Stimulated activated memory B cell treated with anti-CD40 and anti-IgM and Interleukin-4, amounts not matched to agents 10 μg/mL and 1 μg/mL and 100 μg/mL, for 72 hours (primary cell): ENCODE measurements at places on chromosomes 11 and 22.

- ATAC-seq: no peak
These were observed 13.2 kb upstream of the TRIM34 start for GRCh38 chr11:5611627-5612026.

DNA sequence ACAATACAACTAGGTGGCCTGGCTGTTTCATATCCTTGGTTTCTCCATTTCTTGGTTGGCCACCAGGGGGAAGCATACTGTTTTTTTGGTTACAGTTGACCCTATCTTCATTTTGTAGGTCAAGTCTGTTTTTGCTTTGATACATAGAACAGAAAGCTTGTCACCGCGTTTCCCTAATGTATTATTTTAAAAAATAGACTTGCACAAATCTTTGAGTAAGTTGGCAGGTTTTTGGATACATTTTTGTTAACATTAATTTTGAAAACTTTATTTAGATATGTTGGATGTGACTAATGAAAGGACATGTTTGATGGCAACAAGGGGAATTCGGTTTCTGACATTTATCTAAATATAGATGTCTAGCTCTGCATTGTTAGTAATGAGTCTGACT, 3.0 kb downstream of the NCR3LG1 start:
- peak; percentile 70 for ATAC-seq

- no peak for ATAC-seq
These were observed 1.6 kb downstream of the TRIM68 start for GRCh38 chr11:4606231-4607015.

DNA sequence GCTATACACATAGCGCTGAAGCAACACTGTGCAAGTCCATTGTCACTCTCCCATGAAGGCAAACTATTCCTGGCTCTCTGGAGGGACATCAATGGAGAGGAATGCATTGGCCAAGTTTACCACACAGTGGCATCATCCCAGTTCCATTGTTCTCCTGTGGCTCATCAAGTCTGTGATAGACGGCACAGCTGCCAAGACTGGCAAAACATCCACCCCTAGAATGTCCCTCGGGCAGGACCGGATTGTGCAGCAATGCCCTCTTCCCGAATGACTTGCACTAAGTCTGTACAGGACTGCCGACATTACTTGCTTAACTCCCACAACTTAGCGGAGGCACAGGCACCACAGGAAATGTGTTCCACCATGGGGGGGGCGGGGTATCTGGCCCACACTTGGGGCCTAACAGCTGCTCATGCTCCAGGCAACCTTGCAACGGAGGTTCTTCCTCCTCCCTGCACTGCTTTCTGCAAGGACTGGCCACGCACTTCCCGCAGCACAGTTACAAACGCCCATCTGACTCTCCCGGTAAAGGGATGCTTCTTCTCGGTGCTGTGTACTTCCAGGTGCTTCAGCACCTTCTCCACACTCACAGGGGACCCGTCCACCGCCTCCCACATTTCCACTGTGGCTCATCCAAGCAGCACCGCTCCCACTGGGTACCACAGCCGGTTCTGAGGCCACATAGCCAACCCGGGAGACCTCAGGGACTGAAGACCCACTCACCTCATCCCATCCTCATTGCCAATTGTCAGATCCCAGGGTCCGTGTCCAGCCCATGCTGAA, 1309.6 kb upstream of the RAG2 start:
- no peak for ATAC-seq

- ATAC-seq: no peak
These were observed 78.5 kb upstream of the OR5AK2 start for GRCh38 chr11:56910046-56910773.

DNA sequence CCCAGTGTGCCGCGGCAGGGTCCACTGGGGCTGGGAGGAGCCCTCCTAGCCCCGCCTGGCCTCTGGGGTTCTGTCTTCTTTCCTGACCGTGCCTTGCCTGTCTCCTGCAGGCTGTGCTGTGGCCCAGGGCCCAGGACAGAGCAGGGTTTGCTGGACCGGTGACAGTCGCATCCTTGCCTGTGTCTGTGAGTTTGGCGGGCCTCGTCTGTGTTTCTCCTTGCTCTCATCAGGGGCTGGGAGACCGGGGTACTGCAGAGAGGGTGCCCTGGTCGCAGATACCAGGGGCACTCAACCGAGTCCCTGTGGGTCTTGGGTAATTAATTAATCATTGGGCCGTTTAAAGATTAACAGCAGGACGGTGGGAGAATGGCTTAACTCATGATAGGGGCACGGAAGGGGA, 29.9 kb downstream of the RPL3 start:
- no peak for ATAC-seq

- ATAC-seq: no peak
These were observed 204.2 kb upstream of the MTNR1B start for GRCh38 chr11:92765082-92765840.

- no peak for ATAC-seq
These were observed 69.5 kb upstream of the CSNK2A3 start for GRCh38 chr11:11422411-11423128.

- ATAC-seq: no peak
These were observed 2.5 kb downstream of the ROBO3 start for GRCh38 chr11:124867700-124868099.

- no peak for ATAC-seq
These were observed 38.8 kb downstream of the PDE2A start for GRCh38 chr11:72635309-72635915.

- peak; percentile 53 for ATAC-seq
These were observed 34.1 kb downstream of the SNX19 start for GRCh38 chr11:130882138-130882551.

- ATAC-seq: no peak
These were observed 11.0 kb upstream of the MOB2 start for GRCh38 chr11:1497600-1497999.

DNA sequence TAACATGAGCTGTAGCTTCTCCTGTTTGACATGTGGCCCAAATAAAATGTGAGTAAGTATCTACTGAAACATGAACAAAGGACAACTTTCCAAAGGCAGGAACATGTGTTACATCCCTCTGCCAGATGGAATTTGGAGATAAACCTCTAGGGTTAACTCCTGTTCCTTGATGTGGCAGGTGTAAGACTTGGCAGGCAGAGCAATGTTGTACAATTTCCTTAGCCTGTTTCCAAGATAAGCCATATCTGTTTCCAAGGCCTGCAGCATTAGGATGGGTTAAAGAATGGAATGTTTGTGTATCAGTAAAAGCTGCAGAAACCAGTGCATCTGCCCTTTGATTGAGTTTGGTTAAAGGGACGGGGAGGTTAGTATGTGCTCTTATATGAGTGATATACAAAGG, 8.8 kb upstream of the DNAJB13 start:
- no peak for ATAC-seq

GRCh38 chr22:46763051-46763705, 728 bp downstream of the TBC1D22A start:
- peak; percentile 89 for ATAC-seq

- no peak for ATAC-seq
These were observed 943 bp downstream of the DUSP8 start for GRCh38 chr11:1570896-1571759.

GRCh38 chr22:46240073-46240472, 10.0 kb downstream of the CDPF1 start:
- no peak for ATAC-seq

DNA sequence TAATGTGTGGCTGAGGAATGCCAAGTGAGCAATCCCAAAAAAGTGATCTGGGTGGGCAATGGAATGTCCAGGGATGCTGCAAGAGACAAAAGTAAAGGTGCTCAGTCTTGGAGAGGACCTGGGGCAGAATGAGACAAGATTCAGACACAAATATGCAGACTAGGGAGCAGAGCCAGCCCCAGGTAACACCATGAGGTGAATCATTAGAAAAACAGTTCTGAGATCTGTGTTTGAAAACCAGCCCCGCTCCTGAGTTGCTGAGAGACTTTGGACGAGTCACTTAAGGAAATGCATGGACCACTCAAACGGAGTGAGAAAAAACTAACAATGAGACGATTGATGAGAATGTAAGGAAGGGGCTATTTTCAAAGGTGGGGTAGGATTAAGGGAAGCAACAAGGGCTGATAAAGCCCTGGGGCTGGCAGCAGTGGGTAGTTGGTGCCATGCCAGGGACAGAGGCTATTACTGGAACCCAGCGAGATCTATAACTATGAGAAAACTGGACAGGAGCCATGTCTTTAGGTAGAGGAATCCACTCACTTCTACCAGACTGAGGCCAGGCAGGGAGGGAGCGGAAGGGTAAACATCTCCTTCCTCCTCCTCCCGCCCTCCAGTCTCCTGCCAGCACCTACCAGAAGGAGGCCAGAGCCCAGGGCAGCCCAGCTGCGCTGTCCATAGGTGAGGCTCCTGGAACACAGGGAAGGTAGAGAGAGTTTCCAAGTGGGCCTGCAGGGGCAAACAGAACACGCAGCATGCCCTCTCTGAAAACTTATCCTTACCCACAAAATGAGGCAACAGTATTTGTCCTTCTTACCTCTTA, 130.4 kb upstream of the TEAD1 start:
- ATAC-seq: no peak

GRCh38 chr11:16193897-16194381, 162.4 kb downstream of the SOX6 start:
- no peak for ATAC-seq

- ATAC-seq: no peak
These were observed 7.9 kb downstream of the FBLN1 start for GRCh38 chr22:45510376-45511232.

- no peak for ATAC-seq
These were observed 36.0 kb downstream of the PARVA start for GRCh38 chr11:12413141-12414052.

DNA sequence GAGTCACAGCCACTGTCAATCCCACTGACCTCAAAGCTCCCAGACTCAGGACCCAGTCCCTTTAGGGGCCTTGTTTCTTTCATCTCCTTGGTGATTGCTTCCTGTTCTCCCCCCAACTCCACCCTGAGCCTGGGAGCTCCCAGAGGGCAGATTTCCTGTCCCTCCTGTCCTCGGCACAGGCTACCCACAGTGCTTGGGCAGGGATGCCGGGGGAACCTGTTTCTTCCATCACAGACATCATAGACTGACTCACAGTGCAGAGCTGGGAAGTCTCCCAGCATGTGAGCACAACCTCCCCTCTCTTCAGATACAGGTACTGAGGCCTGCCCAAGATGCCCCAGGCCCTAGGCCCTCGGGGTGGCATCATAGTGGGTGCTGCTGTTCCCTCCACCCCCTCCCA, 16.6 kb downstream of the TRIM29 start:
- ATAC-seq: no peak

GRCh38 chr11:126403658-126404057, 48.2 kb downstream of the ST3GAL4 start:
- peak; percentile 71 for ATAC-seq
